ENCODE measurements at places on chromosomes 16 and 17.

GRCh38 chr17:62592341-62593099 lies 35.0 kb upstream of the MRC2 start:
- DNase-seq: no peak

DNA sequence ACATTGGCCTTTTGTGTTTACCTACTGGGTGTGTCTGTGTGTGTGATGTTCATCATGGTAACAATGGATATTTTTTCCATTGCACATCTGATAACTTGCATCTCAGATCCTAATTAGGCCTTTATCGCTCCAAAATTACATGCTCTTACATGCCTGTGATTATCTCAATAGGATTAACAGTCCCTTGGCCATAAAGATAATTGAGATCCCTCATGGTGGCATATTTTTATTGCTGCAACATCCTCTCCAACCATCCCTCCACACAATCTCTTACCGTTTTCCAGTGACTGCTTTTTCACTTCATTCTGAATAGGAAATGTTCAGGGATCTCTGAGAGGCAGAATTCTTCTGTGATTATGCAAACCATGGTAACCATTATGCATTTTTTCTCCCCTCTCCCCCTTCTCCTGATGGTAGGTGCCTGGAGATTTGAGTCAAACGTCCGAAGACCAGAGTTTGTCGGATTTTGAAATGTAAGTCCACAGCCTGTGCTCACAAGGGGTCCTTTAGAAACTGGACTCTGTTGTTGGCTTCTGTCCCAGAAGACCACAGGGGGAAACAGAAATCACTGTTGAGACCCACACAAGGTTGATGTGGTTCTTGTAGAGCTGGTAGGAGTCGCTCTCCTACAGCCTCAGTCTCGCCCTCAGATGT lies 405.5 kb downstream of the CPPED1 start:
- DNase-seq: no peak

DNA sequence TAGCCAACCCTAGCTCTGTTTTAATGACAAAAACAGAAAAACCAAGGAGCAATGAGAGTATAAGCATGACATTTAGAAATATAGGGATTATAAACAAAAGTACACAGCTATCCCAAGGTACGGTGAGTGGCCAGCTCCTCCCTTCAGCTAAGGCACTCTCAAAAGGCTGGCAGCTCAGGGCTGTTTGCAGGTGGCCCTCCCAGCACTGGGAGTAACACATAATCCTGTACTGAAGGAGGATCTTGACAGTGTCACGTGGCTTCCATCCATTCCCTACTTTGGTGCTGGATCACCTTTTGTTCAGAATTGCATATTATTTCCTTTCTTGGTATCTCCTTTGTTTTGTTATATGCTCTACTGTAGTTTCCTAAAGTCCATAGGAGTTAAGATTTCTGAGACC lies 500.8 kb downstream of the KCNJ18 start:
- no peak for DNase-seq

GRCh38 chr16:72999541-73000019 lies 48.3 kb downstream of the ZFHX3 start:
- no peak for DNase-seq

DNA sequence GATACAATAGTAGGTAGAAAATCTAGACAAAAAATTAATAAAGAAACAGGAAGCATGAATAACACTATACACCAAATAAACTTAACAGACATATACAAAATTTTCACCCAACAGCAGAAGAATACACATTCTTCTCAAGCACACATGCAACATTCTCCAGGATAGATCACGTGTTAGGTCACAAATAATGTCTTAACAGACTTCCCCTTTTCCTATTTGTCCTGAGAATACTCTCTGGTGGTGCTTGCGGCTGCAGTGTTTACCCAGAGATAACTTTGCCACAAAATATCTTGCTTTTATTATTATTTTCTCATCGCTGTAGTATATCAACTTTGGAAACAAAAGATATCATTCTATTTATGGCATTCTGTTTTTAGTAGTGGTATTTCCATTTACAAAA lies 40.6 kb upstream of the ZNF267 start:
- no peak for DNase-seq

DNA sequence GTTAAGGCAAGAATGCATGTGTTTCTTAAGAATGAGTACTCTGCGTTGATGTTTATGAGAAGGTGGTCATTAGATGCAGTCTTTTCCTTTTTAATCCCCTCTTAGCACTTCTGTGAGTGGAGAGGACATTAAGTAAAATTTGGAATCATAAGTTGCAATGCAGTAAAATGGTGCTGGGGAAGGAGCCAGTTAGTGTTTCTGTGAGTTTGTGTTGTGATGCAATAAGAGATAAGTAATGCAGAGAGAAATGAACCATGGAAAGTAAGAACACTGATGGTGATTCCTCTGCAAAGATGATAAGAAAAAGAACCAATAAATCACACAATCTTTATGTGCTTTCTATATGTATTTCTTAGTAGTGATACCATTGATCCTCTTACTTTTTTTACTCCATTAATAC lies 20.0 kb downstream of the ABHD15 start:
- no peak for DNase-seq

DNA sequence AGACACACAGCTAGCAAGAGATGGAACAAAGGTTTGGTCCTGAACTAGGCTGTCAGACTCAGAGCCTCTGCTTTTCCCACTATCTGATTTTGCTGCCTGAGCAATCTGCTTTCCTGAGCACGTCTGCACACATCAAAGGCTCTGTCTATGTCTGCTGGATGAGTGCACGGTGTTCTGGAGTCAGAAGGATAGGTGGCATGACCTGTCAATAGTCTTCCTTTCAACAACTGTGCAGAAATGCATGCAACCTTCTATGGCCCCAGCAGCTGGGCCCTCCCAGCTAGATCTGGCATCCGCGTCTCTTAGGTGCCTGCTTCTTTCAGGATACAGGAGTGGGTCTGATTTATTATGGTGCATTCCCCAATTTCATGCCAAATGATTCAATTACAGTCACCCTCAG lies 138.3 kb downstream of the UTP18 start:
- DNase-seq: no peak

- no peak for DNase-seq
These were observed 30.9 kb downstream of the TSC2 start for GRCh38 chr16:2078691-2079090.

DNA sequence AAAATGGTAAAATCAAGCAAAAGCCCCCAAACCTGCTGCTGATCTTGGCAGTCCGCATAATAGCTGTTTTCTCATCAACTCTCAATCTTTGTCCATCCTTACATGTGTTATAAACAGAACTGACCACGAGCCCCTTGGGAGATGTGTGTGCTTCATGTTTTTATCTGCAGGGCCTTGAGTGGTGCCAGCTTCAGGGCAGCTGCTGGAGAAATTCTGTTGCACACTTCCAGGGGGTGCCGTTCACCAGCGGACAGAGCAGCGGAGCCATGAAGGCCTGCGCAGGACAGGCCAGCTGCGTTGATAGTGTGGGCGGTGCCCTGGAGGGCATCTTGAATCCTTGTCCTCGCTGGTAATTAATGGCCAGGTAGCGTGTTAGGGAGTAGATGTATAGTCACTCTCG lies 20.1 kb downstream of the MPRIP start:
- no peak for DNase-seq

- DNase-seq: peak; percentile 78
These were observed at the start of gene MRPL58 for GRCh38 chr17:75012346-75013091. MRPL58 (plus strand) TSS chr17:75012670; CDS start chr17:75012687, 17 bp downstream.

- no peak for DNase-seq
These were observed 68.1 kb upstream of the LGALS9 start for GRCh38 chr17:27562777-27563455.

DNA sequence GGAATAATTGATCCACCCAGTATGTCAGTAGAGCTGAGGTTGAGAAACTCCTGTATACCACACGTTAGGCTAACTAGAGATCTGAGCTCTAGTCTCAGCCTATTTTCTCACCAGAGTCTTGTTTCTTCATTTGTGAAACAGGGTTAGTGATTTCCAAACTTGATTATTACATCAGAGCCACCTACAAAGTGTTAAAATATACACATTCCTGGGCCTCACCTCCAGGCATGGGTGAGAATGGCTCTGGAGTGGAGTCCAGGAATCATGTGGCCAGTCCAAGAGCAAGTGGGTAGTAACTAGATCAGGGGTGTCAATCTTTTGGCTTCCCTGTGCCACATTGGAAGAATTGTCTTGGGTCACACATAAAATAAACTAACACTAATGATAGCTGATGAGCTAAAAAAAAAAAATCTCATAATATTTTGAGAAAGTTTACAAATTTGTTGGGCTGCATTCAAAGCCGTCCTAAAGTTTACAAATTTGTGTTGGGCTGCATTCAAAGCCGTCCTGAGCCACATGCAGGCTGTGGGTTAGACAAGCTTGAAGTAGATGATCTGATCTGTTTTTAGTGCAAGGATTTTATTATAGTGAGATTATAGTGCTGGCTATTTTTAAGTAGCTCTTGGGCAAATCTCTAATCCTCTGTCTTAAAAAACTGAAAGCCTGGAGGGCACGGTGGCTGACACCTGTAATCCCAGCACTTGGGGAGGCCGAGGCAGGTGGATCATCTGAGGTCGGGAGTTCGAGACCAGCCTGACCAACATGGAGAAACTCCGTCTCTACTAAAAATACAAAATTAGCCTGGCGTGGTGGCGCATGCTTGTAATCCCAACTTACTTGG lies 20.4 kb downstream of the PRCD start:
- no peak for DNase-seq

DNA sequence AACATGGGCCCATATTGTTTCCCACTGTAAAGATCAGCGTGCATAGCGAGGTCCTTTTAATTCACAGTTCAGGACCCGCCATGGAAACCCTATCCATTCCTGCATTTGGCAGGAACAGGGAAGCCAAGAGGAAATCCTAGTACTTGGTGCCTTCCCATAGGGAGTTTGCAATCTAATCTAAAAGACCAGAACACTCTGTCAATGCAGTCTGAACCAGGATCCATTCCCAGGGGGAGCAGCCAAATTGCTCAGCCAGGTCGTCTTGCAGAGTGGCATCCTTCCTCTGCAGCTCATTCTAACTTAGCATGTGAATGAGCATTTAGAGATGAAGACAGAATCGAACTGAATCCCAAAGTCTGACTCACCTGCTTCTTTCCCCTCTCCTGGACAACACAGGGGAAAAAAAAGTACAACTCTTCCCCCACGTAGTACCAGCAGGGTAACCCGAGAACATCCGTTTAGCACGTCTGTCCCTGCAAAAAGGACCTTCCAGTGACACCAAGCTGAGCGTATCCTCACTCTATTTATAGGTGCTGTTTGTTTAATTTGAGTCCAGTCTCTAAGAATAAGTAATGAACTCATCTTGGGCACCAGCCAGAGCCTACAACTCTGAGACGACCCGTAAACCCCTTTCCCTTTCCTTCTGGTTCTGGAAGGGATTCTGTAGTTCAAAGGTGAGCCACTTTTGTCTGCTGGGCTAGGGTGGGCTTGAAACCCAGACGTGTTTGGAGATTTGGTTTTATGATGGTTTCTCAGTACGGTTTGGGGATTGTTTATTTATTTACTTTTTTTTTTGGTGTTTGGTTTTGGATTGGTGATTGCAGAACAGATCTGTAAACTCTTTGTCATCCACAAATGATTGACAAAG lies 74.5 kb downstream of the ERCC4 start:
- DNase-seq: no peak

DNA sequence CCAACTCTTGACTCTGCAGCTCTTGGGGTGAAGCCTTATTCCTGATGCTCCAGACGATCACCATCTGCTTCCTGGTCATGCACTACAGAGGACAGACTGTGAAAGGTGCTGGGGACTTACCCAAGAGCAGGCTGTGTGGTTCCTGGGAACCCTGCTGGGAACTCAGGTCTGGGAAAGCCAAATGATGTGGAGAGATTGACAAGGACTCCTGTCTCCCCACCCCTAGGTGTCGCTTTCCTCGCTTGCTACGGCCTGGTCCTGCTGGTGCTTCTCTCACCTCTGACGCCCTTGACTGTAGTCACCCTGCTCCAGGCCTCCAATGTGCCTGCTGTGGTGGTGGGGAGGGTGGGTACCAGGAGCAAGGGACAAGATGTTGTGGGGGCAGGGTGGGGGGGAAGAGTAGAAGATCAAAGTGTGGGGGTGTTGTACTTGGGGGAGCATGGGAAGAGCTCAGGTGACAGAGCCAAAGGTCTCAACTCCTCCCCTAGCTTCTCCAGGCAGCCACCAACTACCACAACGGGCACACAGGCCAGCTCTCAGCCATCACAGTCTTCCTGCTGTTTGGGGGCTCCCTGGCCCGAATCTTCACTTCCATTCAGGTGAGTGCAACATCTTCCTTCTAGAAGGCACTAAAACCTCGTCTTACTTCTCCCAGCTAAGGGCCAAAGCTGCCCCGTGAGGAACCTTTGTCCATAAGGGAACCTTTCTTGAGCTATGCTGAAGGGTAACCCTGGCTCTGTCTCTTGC lies 3.0 kb downstream of the SOX15 start:
- no peak for DNase-seq

DNA sequence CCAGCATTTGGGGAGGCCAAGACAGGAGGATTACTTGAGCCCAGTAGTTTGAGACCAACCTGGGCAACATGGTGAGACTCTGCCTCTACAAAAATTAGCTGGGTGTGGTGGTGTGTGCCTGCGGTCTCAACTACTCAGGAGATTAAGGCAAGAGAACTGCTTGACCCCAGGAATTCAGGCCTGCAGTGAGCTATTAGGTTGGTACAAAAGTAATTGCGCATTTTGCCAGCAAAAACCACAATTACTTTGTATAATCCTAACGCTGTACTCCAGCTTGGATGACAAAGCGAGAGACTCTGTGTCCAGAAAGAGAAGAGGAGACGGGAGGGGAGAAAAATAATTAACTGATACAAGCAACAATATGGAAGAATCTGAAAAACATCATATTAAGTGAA lies 32.7 kb downstream of the YWHAE start:
- DNase-seq: no peak

DNA sequence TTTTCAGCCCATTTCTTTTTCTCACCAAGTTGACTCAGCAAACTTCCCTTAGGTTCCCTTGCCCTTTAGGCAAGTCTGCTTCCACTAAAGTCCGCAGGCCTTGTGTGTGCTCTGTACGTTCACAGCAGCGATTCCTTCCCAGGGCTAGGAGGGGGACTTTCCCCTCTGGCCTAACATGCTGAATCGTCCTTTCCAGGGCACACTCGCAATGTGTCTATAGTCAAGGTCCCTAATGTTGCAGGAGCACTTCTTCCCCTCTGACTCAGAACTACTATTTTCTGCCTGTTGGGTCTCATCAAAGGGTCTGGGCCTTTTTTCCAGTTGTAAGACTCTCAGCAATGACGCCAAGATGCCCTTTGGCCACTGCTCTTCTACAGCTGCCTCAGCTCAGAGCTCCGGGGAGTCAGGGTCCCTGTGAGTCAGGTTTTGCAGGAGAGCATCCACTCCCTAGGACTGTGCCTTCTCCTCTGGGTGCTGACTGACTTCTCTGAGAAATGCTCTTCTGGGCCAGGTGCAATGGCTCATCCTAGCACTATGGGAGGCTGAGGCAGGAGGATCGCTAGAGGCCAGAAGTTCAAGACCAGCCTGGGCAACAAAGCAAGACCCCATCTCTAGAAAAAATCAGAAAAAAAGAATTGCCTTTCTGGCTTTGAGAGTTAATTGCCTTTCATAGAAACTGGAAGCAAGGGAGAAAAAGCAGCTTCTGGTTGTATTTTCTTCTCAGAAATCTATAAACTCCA lies 64.4 kb upstream of the TBX2 start:
- no peak for DNase-seq

DNA sequence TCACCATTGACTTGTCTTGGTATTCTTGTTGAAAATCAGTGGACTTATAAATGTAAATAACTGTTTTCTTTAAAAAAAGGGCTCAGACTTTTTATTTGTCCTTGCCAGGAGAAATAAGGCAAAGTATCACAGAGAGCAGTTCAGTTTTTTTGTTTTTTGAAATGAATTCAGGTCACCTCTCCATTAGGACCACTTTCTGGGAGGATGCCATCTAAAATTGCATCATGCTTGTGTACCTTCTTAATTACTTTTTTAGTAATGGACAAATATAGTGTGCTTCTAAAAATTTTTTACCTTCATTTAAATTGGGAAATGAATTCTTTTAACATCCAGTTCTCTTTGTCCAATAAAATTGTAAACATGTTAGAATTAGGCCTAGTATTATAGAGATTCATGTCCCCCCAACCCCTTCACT lies 210.0 kb downstream of the BCAS3 start:
- no peak for DNase-seq

All from CD4-positive, alpha-beta T cell treated with Interferon alpha-2 for 1 hour (primary cell).